CD8-positive, alpha-beta T cell (primary cell): ENCODE measurements at places on chromosomes 6 and 20. TPM values are rescaled to one million over a fixed set of nuclear protein-coding genes. Genes with fewer than 3 reads are reported as not detected.

Gene HTR1E
- total RNA-seq: not detected

Gene COL9A1
- total RNA-seq: not detected

Gene ZMYND8
- total RNA-seq: 23.2 TPM

Gene SNRNP48
- total RNA-seq: 12.9 TPM

Gene RBM24
- total RNA-seq: 2.7 TPM

Gene ALDH8A1
- total RNA-seq: 0.43 TPM

Gene C6orf118
- not detected for total RNA-seq

Gene CAPN11
- total RNA-seq: 0.22 TPM

Gene PAX1
- not detected for total RNA-seq
